ENCODE measurements at places on chromosomes 3 and 15.

DNA sequence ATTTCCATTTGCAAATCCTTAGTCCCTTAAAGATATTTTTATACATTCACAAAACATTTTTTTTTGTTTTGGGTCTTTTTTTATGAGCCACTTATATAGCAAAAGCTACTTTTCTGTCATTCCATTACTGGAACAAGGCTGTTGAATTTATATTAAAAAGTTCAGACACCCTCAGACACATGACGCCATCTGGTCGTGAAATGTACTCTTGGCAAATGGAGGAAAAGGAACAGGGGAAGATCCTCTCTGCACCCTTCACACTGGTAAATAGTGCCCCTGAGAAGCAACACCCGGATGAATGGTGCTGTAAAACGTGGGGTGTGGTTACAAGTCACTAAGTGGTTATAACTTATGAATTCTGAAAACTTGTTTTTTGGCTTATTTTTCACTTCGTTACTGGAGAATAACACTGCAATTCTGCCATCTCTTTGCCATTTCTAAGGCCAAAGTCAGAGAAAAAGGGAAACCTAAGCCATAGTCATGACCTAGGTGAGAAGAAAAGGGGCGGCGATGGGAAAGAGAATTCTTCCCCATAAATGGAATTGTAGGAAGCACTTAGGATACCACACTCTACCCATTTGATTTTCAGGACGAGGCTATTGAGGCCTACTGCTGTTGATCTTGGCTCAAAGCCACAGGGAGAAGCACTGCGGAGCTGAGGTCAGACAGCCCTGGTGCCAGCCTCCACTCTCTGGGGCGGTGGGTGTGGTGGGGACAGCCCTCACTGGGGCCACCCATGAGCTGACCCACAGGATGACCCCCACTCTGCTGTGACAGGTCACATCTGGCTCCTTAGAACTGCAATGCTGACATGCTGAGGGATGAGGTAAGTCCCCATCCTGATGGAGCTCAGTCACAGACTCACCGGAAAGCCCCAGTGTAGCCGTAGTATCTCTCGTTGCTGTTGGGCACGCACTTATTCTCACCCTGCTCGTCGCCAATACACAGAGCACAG lies 21.9 kb downstream of the LTF start:
- no peak for DNase-seq

DNA sequence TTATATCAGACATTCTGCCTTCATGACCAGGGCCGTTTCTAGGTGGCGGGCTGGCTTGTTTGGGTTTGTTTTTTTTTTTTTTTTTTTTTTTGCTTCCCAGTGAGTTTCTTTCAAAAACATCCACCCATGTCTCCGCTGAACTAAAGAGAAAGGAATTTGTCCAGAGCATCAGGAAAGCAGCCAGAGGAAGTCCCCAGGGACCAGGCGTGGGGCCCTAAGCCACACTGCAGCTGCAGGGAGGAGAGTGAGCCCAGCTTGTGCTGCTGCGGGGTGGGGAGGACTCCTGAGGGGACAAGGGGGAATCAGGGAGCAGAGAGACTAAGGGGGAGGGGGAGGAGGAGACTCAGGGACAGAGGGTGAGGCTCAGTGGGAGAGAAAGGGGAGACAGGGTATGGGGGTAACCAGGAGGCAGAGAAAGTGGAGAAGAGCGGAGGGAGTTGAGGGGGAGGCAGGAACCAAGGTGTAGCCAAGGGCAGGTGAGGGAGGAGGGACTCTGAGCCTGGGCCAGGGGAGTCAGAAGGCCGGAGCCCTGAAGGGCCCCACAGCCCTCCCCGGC lies 49.5 kb downstream of the CYP11A1 start:
- DNase-seq: no peak

GRCh38 chr15:83062768-83063180 lies 4.3 kb downstream of the BTBD1 start:
- no peak for DNase-seq

GRCh38 chr3:52089691-52090090 lies 33.3 kb upstream of the DUSP7 start:
- no peak for DNase-seq

Data from activated CD4-positive, CD25-positive, alpha-beta regulatory T cell (primary cell).